GM20000 (cell line): ENCODE measurements at places on chromosomes 5 and 9.

- DNase-seq = no peak
Measured at GRCh38 chr9:2630158-2630557, 8.6 kb downstream of the VLDLR start.

DNA sequence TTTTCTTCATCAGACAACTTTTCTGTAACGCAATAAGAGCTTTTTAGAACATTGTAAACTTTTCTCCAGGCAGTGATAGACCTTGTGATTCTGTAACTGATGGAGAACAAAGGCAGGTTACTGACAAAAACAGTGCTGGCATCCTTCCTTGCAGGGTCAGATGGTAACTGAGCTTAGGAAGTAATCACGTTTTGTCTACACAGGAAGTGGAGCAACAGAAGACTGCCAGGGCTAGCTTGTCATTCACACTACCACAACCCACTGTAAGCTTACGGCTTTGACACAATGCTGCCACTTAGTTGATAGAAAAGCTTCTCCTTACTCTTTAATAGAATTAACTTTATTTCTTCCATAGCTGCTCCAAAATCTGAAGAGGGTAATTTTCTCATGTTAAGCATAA is 46.8 kb downstream of the FBN2 start:
- no peak for DNase-seq

DNA sequence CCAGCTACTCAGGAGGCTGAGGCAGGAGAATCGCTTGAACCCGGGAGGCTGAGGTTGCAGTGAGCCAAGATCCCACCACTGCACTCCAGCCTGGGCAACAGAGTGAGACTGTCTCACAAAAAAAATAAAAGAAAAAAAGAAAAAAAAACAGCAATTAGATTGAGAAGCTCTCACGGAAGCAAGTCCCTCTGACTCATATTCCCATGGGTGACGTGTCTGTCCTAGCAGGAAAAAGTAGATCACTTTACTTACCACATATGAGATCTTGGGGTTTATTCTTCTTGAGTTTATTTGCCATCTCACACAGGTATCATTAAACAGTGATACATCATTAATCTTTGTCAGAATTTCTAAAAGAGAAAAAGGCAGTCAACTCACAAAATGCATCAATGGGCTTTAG is 62.6 kb downstream of the SUSD1 start:
- DNase-seq = no peak

DNA sequence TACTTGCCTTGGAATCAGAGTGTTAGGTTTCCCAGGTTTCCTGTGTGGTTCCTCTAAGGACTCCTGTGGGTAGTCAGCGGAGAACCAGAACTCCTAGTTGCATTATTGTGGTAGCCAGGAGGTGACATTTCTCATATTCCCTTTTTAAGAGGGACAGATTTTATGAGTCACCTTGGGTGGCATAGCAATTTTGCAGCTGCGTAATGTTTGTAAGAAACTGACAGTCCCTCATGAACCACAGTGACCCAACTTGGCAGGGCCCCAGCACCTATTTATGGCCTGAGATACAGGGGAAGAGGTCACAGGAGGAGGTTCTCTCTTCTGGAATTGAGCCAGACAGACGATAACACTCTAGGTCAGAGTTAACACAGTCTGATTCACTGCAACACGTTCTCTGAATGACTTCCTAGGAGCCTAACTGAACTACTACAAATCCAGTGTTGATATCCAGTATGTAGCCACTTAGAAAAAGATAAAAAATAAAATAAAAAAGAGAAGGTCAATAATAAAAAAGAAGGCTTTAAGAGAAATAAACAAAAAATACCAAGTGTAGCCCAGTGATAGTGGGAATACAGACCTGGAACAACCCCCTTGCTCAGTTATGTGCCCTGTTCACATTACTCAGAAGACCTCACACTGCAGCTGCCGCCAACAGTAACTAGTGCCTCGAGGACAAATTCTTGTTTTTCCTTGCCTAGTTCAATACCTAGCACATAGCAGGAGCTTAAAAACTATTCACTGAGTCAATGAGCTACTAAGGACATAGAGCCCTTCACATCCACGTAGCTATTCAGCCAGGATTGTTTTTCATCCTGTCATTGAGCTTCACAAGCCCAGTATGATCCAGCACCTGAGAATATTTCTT is 50.7 kb upstream of the VLDLR start:
- DNase-seq = peak; percentile 17

DNA sequence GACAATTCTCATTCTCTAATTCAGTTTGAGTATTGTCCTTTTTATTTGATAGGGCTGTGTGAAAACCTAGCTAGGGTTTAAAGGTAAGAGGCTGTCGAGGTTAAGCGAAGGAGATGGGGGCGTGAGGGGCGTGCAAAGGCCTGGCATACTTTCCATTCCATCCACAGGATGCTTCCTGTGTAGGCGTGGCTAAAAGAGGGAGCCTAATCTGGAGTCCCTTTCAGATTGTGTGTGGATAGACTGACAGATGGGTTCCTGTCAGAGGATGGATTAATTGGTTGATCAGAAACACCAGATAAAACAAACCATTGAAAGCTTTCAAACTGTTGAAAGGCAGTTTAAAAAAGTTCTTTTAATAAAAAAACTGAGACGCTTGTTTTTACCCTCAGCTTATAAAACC is 1.1 kb upstream of the ELL2 start:
- DNase-seq = no peak

DNA sequence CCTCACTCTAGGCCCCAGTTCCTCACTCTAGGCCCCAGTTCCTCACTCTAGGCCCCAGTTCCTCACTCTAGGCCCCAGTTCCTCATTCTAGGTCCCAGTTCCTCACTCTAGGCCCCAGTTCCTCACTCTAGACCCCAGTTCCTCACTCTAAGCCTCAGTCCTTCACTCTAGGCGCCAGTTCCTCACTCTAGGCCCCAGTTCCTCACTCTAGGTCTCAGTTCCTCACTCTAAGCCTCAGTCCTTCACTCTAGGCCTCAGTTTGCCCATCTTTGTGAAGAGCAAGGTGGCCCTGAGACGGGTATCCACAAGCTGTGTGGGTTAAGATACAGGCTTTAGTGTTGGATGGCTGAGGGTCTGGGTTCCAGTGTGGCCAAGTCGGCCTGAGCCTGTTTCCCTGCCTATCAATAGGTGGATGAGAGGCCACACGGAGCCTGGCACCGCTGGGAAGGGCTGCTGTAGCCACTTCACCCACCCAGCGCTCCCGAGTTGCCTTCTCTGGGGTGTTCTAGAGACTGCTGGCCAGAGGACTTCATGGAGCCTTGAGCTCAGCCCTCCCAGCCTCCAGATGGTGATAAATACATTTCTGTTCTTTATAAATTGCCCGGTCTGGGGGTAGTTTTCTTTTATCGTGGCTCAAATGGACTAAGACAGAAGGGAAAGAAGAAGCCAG is 150.2 kb downstream of the RXRA start:
- no peak for DNase-seq
